Vagina (tissue), 2 donors: ENCODE measurements at places on chromosomes 13 and 19.

- DNase-seq = no peak
Measured at GRCh38 chr19:53537521-53538377, at the start of gene ZNF331. TSS of gene ZNF331 (plus strand) at chr19:53538145. CDS start at chr19:53569377, 31,232 bp downstream.

DNA sequence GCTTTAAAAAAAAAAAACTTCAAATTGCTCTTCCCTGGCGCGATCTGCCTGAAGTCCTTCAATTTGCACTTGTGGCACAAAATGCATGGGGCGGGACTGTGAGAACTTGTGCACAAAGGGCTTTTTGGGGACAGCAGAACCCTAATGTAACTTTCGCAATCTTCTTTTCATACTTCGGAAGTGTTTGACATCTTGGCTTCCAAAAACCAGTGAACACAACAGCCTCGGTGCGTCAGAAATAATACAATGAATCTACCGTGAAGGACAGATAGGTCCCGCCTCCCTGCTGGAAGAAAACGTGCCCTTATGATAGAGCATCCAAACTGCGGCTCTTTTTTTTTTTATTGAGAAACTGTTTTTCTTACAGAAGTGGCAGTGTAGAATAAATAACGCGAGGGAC is 36.6 kb downstream of the KLF2 start:
- DNase-seq = no peak

DNA sequence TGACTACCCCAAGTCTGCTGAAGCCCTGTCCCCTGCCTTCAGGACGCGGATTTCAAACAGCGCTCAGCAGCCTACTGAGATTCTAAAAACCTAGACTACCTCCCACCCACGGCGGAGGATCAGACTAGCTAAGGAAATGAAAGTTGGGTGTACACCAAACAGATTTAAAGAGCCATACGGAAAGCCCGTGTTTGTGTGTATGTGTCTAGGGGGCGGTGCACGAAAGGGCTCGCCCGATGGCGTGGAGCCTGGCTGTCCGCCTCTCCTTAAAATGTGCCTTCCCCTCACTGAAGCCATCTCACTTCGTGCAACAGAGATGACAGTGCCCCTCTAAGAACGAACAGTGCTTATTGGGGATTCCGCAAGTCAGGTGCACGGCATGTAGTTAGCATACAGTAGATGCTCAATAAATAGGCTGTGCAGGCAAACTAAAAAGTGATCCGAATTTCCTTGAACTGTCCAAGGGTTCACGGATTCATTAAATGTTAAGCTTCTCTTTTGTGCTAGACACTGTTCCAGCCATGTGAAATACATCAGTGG is 639 bp downstream of the LENG1 start:
- DNase-seq = no peak

DNA sequence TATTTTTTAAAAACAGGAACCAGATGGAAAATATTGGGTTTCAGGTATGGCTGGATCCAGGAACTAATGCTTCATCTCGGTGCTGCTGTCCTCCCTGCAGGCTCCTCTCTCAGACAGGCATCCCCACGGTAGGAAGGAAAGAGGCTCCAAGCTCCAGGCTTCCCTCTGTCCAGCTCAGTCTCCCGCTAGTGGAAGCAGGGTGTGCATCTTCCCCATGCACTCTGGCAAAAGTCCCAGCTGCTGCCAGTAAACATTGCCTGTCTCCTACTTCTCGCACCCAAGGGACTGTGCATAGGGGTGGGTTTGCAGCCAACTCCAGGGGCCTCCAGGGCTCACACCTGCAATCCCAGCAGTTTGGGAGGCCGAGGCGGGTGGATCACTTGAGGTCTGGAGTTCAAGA is 29.2 kb downstream of the IL12RB1 start:
- no peak for DNase-seq

GRCh38 chr13:51494156-51494555 is 41.3 kb upstream of the INTS6 start:
- no peak for DNase-seq
